KG1 (cell line): ENCODE measurements at places on chromosomes 1 and 21.

DNA sequence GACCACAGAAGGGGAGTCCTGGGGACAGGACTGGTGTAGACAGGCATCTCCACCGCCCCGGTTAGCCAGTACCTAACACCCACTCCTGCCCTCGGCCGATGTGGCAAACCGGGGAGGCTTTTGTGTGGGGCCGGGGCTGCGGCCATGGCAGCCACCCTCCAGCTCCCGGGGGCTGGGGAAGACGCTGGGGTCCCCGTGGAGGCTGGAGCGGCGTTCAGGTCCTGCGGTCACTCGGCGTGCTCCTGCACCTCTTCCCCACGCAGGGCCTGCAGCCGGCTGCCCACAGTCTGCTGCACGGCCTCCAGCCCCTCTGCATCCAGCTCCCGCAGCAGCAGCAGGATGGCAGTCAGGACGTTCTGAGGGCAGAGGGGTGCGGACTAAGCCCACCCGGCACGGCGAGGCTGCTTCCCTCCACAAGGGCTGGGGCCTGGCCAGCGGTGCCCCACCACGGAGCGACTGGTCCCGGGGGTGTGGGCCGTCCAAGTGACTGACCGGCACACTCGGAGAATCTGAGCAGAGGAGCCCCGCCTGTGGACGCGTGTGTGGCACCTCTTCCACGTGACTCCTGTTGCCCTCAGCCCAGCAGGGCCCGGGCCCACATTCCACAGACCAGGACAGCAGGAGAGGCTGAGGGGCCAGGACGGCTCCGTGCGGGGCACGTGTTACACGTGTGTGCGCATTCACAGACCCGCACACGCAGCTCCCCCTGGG lies 9.1 kb downstream of the CFAP410 start:
- DNase-seq = no peak

GRCh38 chr1:966704-967300 lies 520 bp downstream of the PLEKHN1 start:
- peak; percentile 21 for DNase-seq

DNA sequence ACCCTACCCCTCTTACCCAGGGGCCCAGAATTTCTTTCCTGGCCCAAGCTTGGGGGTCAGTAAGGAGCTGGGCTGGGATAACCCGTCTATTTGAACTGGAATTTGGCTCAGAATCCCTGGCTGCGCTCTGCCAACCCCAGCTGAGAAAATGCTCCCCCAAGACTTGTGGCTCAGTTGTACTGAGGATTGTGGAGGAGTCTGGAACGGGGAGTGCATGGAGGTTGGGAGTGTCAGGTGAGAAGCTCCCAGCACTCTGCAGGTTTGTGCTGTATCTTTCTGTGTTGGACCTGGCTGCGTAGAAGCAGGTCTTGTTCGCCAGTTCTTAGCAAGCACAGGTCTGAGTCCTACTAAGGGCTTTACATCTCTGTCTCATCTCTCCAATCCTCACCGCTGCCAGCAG lies 1.6 kb downstream of the TCEA3 start:
- DNase-seq = no peak

- no peak for DNase-seq
Observed at GRCh38 chr1:115669002-115669673, 27.4 kb downstream of the VANGL1 start.

DNA sequence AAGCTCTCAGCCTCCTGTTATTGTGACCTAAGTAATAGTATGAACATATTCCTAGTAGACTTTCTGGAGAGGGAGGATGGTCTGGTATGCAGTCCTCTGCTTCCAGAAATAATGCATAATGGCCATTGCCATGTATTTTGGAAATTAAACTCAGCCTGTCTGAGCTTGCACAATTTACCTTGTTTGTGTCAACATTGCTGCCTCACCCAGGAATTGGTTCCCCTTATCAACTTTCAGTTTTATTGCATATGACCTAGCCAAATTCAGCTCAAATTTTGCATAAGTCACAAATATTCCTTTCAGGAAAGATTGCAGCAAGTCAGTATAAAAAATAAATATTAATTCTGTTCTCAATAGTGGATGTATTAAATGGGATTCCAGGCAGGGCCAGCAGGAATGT lies 101.9 kb upstream of the SLC5A9 start:
- no peak for DNase-seq

DNA sequence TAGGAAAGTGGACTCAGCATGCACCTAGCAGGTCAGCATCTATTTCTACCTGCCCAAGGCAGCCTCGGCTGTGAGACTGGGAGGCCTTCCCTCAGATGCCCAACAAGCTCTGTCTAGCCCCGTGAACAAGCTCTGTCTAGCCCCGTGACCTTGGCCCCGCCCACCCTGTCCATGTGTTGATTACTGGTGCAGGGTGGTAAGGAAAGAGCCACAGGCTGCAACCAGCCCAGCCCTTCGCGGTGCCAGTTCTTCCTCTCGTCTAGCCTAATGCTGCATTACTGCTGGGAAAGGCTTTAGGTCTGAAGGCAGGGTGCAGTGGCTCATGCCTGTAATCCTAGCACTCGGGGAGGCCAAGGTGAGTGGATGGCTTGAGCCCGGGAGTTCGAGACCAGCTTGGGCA lies 2.2 kb downstream of the GPR153 start:
- no peak for DNase-seq

DNA sequence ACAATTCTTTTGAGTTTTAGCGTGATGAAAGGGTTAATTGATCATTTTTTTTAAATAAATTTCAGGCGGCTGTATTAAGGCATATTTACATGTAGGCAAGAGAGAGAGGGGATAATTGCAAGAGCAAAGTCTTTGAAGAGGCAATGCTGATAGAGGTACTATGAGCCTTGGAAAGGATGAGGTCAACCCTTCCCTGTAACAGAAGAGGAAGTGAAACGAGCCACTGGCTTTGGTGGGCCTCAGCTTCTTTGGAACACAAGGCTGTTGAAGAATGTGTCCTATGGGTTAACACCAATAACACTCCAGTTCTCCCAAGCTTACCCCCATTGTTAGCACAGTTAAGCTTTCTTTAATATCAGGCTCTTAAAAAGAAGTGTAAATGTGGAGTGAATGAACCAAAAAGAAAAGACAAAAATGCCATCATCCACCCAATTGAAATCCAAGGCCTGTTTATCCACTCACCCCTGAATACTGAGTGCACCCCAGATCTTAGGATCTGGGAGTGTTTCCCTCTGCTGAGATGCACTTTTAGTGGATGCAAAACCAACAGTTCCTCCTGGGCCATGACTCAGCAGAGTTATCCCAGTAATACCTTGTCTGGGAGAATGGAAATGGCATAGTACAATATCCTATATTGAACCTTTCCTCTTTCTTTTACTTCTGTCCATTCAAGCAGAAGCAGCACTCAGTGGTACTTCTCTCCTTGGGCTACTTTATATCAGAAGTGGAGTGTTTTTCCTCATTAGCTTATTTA lies 216.4 kb downstream of the SLC44A5 start:
- no peak for DNase-seq

GRCh38 chr1:183186841-183187240 lies 777 bp downstream of the LAMC2 start:
- DNase-seq = no peak

GRCh38 chr1:2610036-2610959 lies 22.5 kb downstream of the MMEL1 start:
- no peak for DNase-seq

- DNase-seq = no peak
Observed at GRCh38 chr21:34617753-34618339, 2.9 kb upstream of the RCAN1 start.

GRCh38 chr1:48228156-48228555 lies 5.6 kb downstream of the SLC5A9 start:
- no peak for DNase-seq

- no peak for DNase-seq
Observed at GRCh38 chr1:227210604-227211003, 107.7 kb downstream of the CDC42BPA start.

DNA sequence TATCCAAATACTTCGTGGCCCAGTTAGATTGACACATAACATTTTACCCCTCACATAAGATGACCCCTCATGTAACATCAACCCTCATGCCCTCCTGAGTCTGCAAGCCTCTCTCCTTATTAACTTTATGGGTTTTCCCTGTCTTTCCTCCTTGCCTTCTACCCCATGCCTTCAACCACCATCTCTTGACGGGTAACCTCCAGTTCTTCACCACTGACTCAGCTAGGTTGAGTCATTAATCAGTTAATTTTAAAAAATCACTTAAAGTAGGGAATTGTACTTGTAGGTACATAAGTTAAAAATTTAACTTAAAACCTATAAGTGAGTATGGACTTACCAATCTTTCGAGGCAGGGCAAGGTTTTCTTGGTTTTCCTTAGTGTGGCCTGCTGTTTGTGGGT lies 330.7 kb downstream of the CAMTA1 start:
- no peak for DNase-seq

DNA sequence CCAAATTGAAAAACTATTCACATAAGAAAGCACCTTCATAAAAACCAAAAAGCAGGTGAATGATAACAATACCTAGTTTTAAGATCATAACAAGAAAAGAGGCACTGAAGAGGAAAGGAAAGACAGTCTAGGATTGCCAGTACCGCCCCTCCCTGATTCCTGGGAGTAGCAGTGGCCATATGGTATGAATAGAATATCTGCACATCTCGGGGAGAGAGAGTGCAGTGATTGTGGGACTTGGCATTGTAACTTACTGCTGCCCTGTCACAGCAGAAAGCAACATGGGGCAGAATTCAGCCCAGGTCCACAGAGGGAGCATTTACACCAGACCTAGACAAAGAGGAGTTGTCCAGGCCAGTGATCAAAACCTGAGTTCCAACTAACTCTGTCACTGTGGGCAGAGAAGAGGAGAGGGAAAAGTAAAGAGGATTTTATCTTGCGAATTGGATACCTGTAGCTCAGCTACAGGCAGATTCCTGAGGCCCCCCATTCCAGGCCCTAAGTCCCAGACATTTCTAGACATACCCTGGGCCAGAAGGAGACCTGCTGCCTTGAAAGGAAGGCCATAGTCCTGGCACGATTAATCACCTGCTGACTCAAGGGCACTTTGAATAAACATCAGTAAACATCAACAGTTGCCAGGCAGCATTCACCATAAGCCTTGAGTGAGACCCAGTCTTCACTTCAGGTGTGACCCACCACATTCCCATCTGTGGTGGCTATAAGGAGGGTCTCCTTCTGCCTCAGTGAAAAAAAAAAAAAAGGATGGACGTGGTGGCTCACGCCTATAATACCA lies 397.5 kb downstream of the TGFB2 start:
- DNase-seq = no peak

- no peak for DNase-seq
Observed at GRCh38 chr21:29102791-29103257, 27.6 kb upstream of the MAP3K7CL start.

DNA sequence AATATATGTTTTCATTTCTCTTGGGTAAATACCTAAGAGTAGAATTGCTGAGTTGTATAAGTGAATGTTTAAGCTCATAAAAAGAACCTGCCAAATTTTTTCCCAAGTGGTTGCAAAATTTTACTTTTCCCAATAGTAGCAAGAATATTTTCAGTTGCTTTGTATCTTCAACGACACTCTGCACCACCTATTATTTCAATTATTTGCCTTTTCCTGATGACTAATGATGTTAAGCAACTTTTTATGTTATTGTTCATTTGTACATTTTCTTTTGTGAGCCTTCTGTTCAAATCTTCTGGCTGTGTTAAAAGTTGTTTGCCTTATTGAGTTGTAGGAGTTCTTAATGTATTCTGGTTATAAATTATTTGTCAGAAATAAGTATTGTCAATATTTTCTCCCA lies 299.1 kb upstream of the NRIP1 start:
- no peak for DNase-seq

DNA sequence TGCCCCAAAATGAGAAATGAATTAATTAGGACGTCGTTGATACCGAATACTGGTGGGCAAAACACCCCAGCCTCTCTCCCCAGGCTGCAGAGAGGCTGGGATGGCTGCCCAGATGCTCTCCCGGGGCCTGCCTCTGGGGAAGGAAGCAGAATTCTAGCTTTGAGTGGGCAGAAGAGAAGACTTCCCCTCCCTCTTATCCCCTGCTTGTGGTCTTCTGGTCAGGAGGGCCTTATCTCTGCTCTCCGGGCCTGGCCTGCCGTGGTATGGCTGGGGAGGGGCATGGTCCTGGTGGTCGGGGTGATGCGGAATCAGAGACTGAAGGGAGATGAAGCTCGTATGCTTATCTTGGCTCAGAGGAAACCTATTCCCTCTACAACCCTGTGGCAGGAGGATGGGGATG lies 9.8 kb upstream of the CSF3R start:
- no peak for DNase-seq

DNA sequence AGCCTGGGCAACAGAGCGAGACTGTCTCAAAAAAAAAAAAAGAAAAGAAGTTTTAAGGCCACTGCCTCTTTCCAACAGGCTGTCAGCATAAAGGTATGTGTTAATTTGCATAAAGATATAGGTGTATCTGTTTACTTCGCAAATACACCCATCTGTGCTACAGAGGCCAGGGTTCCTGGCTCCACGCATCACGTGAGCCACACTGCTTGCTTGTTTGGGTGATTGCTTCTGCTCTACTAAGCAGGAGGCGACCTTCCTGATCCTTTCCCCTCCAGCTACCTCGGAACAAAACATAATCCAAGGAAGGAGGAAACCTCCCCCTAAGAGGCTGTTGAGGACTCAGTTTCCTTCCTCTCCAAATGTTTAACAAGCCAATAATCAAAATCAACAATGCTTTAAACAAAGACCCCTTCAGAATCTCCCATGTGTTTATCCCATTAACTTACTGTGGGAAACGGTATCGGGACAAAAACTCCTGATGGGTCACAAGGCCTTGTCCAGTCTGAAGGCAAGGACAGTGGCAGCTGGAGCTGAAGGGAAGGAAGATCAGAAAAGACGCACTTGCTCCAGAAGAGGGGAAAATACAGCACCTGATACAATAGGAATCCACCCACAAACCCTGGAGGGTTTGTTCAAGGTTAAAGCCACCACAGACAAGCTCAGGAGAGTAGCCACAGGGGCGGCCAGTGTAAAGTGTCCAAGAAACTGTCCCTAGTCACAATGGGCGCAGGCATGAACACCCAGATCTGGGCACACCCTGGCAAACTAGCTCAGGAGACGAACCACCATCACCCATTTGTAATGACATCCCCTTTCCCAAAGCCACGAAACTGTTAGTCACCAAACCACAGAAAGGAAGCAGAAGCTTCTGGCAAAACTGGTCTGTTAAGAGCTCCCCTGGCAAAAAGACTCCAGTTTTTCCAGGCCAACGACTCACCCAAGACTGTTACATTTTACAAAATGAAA lies 17.2 kb downstream of the CTNNBIP1 start:
- DNase-seq = peak; percentile 32

- DNase-seq = no peak
Observed at GRCh38 chr1:241485554-241485992, 34.0 kb downstream of the FH start.

DNA sequence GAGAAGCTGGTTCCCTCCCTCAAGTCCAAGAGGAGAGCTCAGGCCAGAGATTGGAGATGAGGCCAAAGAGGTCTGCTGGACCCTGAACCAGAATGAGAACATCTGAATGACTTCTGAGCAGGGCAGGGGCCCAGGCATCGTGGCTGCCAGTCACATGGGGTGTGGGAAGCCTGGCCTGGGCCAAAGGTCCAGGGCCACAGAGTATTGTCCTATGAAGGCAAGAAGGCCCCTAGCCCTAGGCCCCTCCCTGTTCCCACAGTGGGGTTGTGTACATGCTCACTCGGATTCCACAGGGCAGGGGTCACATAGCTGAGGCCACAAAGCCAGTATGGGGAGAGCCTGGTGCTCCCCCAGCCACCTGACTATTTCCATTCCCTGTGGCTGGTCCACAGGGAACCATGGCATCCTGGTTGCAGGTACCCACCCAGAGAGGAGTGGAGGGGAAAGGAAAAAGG lies 18.5 kb upstream of the SLC1A7 start:
- no peak for DNase-seq
